ENCODE measurements at places on chromosomes 13 and 19. TPM values are rescaled to one million over a fixed set of nuclear protein-coding genes. Genes with fewer than 3 reads are reported as not detected.

DNA sequence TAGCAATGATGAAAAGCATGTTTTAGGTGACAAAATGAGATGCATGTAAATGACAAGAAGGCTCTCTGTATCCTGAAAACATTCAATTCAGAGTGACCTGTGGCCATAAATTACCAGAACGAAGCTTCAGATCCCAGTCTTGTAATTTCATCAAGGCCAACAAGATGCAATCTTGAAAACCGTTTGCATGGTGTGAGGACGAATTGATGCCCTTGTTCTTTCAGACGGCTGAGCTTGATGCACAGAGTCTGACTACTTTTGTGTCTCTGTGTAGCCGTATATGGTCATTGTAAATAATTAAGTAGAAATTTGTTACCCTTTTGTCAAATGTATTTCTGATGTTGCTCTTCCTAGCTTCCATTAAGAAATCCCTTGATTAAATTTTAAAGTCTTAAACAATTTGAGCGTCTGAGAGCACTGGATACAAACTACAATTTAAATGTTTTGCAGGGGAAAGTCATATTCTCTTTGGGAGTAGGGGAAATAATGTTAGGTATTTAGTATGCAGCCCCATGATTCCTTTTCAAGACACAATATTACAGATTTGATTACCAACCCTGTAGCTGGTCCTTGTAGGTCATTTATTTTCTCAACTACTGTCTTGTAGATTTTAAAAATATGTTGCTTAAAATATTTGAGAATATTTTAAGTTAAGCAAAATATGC is 125.8 kb upstream of the PCDH9 start:
- no peak for DNase-seq

DNA sequence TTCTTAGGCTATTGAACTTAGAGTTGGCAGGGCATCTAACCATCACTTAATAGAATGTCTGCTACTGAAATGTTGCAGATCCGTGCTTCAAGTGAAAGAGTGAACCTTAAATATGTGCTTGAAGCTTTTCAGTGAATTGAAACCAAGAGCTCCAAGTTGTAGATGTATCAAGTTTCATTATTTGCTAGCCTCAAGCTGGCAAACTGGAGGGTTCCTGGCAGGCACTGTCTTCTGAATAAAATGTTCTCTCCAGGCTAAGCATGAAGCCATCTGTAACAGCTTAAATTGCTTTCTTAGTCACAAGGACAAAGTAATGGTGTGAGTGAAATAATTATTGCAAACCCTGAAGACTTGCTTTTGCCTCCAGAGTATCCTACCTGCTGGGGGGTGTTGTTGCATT is 415.0 kb upstream of the SPRY2 start:
- no peak for DNase-seq

FGF22 gene
- not detected for total RNA-seq

GPR4 gene
- total RNA-seq, result not detected

- DNase-seq, result no peak
Observed at GRCh38 chr13:109110159-109110558, 480.7 kb downstream of the MYO16 start.

Measured in MCF 10A (cell line).